ENCODE measurements at places on chromosomes 7 and 10.

DNA sequence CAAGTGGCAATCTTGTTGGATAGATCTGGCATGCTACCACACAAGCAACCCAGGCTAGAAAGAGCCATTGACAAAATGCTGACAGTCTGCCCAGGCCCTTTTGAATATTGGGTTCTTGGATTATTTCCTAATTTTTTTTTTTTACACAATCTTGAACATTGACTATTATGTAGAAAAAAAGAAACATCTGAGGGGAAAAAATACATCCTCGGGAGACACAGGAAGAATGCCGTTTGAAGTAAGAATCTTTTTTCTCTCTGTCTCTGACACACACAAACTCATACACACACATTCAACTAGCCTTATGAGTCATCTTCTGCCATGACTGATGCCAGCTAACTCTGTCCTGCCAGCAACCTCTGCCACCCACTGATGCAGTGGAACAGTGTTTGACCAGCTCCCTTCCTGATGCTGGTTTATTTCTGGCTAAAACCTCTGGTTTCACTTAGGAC lies 47.2 kb downstream of the SORBS1 start:
- no peak for DNase-seq

DNA sequence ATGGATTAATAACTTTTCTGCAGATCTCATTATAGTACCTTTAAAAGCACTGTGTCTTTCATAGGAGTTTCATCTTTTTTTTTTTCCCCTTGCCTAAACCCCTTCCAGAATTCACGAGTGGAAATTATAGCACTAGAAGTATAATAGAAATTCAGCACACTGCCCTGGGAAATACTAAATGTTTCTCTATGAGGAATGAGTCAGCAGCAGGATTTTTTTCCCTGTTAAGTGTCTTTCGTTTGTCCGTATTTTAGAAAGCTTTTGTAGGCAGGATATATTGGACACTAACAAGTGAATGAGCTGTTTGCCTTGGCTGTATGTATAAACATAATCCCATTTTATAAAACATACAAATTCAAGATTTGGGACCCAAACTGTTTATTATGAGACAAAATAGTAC lies 105.8 kb downstream of the EXOC4 start:
- DNase-seq: no peak

DNA sequence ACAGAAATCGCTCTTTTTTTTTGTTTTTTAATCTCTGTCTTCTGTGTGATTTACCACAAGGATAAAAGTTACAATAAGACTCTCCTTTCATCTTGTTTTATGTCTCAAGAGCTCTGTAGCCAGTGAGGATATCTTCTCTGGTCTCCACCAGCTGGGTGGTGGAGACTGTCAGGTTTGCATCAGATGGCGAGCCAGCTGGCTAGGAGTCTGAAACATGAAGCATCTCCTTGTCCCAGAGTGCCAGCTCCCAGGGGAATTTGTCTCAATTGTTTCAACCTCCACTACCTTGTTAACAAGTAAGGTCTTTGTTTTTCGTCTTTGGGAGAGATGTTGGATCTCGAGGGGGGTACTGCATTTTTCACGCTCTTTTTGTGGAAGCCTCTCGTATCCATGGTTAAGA lies 47.3 kb downstream of the FRMPD2 start:
- DNase-seq: no peak

GRCh38 chr7:21542891-21543527 lies at the start of gene DNAH11:
DNAH11 (plus strand) TSS chr7:21543039; CDS start chr7:21543246, 207 bp downstream.
- DNase-seq: no peak

GRCh38 chr10:77359950-77360520 lies 277.6 kb downstream of the KCNMA1 start:
- DNase-seq: no peak

DNA sequence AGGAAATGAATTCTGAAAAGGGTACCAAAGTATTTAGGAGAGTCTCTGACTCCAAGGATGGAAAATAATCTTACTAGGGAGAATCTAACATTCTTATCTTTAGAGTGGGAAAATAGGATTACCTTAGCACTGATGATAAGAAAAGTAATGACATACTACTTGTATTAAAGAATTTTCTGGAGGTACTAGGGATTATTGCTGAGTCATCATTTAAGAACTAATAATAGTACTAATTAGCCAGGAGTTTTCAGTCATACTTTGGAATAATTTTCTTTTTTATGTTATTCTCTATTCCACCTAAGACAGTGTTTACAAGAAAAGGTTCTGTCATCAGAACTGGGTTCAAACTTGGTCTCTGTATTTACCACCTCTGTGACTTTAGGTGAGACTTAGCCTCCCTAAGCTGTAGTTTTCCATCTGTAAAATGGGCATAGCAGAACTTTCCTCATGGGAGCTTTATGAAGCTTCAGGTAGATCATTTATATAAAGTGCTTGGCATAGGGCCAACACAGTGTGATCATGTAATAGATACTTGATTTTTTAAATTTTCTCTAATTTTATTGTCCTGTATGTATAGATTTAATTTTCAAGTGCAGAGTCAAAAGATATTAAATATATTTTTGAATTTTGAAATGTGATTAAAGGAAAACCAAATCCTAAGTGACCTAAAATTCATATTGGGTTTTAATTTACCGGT lies 20.4 kb downstream of the ITGB8 start:
- DNase-seq: no peak

DNA sequence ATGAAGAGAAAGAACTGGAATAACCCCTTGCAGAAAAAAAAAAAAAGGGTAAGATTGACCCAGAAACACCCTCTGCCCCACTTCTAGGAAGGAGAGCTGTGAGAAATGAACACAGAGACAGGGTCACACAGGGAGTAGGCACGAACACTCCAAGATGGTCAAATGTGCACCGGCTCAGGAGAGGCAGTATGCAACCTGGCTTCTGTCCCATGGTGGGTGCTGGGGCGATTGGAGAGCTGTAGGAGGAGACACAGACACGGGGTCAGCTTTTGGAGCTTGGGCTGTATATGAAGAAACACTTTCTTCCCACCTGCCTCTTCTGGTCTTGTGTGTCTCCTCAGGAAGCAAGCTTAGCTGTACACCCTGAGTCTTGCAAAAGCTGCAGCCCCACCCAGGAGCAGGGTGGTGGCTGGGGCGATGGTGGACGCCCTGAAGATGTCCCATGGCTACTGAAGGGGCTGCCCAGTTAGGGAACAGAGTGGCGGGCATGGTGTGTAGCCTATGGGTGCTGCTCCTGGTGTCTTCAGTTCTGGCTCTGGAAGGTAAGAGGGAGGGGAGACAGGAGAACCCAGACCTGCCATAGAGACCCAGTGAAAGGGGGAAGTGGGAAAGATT lies 8.0 kb downstream of the EPHB6 start:
- no peak for DNase-seq

DNA sequence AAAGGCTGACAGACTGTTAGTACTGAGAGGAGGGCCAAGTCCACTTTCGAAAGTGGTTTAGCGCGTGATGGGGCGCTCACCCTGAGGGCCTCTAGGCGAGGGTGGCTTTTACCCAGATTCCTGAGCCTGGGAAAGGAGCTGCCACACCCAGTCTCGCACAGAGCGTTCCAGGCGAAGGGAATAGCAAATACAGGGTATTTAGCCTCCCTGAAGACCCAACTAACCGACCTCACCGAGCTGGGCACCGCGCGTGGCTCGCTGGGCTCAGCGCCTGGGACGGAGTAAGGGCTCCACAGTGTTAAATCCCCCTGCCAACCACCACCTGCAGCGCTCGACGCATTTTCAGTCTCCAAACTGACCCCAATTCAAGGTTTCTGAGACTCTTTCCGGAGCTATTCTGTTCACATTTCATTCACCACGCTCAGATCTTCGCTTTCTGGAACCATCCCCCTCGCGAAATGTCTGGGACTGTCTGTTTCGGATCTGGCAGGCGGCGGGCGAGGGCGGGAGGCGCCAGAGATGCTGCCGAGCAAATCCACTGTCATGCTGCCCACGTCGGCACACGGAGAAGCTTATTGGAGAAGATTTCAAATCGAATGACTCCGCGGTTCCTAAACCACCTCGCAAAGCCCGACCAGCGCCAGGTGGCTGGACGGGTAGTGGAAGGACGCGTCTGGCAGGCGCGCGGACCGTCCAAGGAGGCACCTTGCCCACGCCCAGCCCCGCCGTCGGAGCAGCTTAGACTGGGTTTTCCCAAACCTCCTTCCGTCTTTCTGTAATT lies 1.4 kb upstream of the OSBPL3 start:
- no peak for DNase-seq

GRCh38 chr7:132558815-132559214 lies 17.5 kb downstream of the PLXNA4 start:
- DNase-seq: no peak

- DNase-seq: peak; percentile 69
These were observed 3.9 kb downstream of the LMBR1 start for GRCh38 chr7:156889089-156889488.

DNA sequence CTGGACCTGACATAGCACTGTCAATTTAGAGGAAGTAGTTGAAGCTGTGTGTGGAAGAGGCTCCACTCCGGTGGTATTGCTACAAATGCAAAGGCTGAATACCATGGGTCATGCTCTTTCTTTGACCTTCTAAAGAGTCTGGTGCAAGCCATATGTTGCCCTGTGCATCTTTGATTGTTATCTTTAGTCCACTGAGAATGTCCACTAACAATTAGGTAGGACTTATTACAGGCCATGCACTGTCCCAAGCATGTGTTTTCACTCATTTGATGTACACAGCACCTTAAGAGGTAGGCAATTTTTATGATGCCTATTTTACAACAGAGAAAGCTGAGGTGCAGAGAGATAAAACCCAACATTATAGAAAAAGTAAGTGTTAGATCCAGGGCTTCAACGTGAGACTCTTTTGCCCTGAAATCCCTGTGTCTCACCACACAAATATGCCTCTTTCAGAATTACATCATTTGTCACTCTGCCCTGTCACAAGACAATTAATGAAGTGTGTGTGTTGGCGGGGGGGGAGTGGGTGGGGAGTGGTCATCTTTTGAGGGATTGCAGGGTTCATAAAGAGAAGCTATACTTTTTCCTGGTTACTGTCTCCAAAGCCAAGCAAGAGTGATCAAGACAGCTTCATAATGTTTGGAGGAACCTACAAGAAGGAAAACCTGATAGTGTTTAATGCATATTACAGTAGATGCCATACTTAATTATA lies 637.6 kb upstream of the IGFBP3 start:
- no peak for DNase-seq

DNA sequence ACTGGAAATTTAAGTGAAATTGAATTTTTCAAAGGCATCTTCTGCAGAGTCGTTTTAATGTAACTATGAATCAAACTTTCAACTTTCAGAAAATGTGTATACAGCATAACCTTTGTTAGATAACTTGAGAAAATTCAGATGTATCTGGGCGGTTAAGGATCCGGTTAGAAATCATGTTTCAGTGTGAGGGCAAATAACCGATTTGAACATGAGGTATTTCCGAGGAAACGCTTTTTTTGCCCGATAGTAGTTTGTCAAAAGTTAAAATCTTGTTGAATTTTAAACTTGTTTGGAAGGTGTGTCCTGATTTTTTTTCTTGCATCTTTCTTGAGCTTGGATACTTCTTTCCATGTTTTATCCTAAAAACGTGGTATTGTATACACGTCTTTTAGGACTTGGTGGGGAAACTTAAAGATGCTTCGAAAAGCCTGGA lies 1.3 kb upstream of the BMI1 start:
- DNase-seq: no peak

DNA sequence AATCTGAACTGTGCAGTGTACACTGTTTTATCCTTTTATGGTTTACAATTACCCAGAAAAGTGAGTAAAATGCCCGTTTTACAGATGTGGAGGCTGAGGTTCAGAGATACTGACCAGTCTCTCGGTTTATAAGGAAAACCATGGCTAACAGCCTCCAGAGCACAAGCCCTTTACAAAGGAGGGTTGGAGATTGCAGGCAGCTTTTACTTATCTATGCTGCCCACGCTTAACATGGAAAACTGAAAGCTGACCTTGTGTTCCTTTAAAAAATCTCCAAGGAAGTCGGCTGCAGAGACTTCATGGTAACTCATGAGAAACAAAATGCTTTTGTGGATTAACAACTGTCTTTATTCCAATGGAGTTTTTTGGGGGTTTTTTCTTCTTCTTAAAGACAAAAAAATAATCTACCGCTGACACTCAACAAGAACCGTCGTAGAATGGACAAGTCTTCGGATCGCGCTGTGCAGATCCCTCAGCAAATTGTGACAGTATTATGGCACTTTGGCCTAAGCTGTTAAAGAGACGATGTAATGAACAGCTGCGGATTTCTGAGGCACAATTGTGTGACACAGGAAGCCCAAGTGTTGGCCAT lies 654 bp upstream of the SLF2 start:
- DNase-seq: no peak

DNA sequence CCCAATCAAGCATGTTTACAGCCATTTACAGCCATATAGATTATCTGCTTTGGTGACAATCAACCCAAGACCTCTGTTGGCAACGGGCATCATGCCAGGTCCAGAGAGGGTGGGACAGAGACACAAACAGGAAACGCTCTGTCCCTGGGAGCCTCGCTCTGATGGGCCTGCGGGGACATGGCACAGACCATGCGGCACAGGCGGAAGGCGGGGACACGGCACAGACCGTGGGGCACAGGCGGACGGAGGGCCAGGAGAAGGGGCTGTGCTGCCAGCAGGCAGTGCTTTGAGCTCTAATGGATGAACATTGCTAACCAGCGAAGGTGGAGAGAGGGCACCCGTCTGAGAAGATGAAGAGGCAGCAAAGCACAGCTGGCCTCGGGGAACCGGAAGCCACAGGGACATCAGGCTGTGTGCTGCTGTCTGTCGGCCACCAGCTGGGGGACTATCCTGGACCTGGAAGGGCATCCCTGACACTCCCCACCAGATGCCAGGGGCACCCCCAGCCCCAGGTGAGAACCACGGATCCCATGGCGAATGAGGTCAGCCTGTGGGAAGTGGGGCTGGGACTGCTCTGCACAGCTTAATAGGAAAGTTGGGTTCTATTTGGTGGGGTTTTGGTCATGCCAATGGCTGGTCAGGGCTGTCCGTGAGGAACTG lies 61.0 kb downstream of the DIP2C start:
- no peak for DNase-seq

GRCh38 chr7:1243964-1244416 lies 11.3 kb downstream of the UNCX start:
- DNase-seq: no peak

- no peak for DNase-seq
These were observed 175.3 kb upstream of the RHEB start for GRCh38 chr7:151694828-151695580.

- DNase-seq: no peak
These were observed 220.0 kb downstream of the LRMDA start for GRCh38 chr10:75651417-75651816.

DNA sequence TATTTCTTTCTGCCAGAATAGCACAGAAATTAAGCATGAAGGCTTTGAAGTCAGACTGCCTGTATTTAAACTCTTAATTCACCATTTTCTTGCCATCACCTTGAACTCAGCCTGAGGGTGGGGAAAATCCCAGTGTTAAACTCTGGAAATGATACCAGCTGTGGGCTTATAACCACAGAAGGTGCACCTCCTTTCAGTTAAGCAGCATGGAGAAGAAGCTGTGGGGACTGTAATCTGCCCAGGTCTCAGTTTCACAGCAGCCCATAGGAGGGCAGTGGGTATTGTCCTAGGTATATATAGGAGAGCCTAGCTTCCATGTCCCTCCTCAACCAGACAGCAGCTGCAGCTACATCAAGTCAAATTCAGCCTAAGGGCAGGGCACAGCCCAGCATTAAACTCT lies 241.6 kb downstream of the HPSE2 start:
- no peak for DNase-seq

Data from NCI-H187 treated with DMSO at 0.1 percent for 48 hours (cell line).